Tibial nerve (tissue), 4 donors: ENCODE measurements at places on chromosomes 2 and 18. TPM values are rescaled to one million over a fixed set of nuclear protein-coding genes. Genes with fewer than 3 reads are reported as not detected.

DNA sequence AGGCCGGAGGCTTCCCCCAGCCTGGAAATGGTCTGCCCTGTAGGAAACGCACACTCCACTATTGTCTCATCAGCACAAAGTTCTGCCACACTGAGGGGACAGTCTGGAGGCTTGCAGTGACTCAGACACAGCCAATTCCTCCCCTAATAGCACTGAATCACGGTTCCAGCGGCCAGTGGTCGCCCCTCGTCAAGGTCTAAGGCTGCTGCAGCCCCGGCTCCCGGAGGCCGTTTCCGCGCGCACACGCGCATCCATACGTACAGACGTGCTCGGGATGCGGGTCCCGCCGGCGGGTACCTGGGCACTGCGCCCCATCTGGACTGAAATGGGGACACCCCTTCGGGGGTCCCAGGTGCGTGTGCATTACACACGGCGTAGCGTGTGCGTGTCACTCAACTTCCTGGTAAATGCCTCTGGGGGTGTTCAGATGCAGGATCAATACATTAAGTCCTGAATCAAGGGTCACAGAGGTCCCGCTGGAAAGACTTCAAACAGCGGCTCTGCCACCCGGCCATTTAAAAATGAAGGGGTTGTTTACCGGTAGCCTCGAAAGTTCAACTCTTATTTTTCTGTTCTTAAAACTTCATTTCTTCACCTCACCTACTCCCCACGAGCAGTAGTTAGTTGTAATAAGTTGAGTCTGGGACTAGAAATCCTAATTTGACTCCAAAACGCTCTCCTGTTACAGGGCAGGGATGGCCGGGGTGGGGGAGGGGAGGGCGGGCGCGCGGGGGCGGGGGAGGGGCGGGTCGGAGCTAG lies 572 bp upstream of the ZNF516 start:
- H3K27ac ChIP-seq = peak overlapping the region; percentile 99
- no peak for DNase-seq
- H3K4me3 ChIP-seq = peak overlapping the region; percentile 58
- no peaks in the 10 kb centered on the region for H3K27me3 ChIP-seq
- no peaks in the 10 kb centered on the region for H3K4me1 ChIP-seq

DNA sequence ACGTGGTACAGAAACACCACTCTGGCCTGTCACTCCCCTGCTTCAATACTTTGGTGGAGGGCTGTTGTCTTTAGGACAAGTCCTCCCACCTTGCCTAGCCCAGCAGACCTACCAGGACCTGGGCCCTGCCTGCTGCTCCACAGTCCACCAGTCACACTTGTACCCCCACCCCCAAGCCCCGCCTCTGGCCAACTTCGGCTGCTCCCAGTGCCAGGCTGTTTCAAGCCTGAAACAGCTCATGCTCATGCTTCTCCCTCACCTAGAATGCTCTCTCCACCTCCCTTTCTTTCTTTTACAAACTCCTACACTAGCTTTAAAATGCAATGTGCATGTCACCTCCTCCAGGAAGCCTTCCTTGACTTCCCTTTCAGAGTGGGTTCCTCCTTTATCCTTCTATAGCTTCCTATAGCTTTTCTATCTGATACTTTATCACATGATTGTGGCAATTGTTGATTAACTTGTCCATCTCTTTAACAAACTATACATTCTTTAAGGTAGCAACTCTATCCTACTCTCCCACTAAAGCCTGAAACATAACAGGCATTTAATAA lies 4.8 kb upstream of the OXER1 start:
- H3K4me1 ChIP-seq = no peaks in the 10 kb centered on the region
- H3K36me3 ChIP-seq = no peaks in the 10 kb centered on the region
- no peak overlapping the region for H3K4me3 ChIP-seq
- H3K27ac ChIP-seq = no peak overlapping the region
- no peaks in the 10 kb centered on the region for H3K27me3 ChIP-seq

- H3K27me3 ChIP-seq = no peaks in the 10 kb centered on the region
- no peaks in the 10 kb centered on the region for H3K36me3 ChIP-seq
- H3K27ac ChIP-seq = no peak overlapping the region
- DNase-seq = no peak
Observed at GRCh38 chr18:37783771-37784170, 218.2 kb upstream of the CELF4 start.

DNA sequence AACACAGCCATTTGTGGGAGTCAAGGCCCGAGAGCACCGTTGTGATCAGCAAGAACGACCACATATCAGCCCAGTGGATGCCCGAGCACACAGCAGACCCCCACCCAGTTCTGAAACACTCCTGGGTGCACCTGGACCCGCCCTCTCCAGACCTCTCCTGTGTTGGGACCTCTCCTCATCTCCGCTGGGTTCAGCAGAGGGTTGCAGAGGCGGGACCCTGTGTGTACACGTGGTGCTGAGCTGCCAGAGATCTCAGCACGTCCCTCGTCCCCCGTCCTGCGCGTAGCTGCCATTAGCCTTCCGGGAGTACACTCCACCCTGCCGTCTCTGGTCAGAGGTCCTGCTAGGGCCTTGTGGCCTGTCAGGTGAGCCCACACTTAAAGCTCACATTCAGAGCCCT lies 51.7 kb downstream of the ADI1 start:
- H3K4me3 ChIP-seq = no peak overlapping the region
- peaks cover 6% of the 10 kb centered on the region for H3K4me1 ChIP-seq
- DNase-seq = no peak
- peak overlapping the region; percentile 78 for H3K27ac ChIP-seq
- H3K27me3 ChIP-seq = no peaks in the 10 kb centered on the region
- no peaks in the 10 kb centered on the region for H3K36me3 ChIP-seq

- H3K27me3 ChIP-seq = no peaks in the 10 kb centered on the region
- H3K36me3 ChIP-seq = no peaks in the 10 kb centered on the region
- H3K4me3 ChIP-seq = no peak overlapping the region
- H3K4me1 ChIP-seq = no peaks in the 10 kb centered on the region
- H3K27ac ChIP-seq = no peak overlapping the region
Observed at GRCh38 chr2:238861013-238861730, 13.3 kb downstream of the TWIST2 start.

The SLC4A3 gene
- total RNA-seq = 1.3 TPM

GRCh38 chr2:73979021-73979420 lies 5.7 kb upstream of the TET3 start:
- H3K4me1 ChIP-seq = peaks cover 5% of the 10 kb centered on the region
- H3K27ac ChIP-seq = no peak overlapping the region
- DNase-seq = no peak
- H3K4me3 ChIP-seq = no peak overlapping the region
- H3K36me3 ChIP-seq = no peaks in the 10 kb centered on the region
- H3K27me3 ChIP-seq = no peaks in the 10 kb centered on the region

The IL18RAP gene
- 0.30 TPM for total RNA-seq

- H3K36me3 ChIP-seq = no peaks in the 10 kb centered on the region
- H3K4me3 ChIP-seq = no peak overlapping the region
- H3K27me3 ChIP-seq = no peaks in the 10 kb centered on the region
- no peak for DNase-seq
- H3K4me1 ChIP-seq = no peaks in the 10 kb centered on the region
Observed at GRCh38 chr2:232960862-232961261, 52.2 kb downstream of the NGEF start.

The NT5C1B gene
- total RNA-seq = not detected

The PROM2 gene
- total RNA-seq = 6.9 TPM

DNA sequence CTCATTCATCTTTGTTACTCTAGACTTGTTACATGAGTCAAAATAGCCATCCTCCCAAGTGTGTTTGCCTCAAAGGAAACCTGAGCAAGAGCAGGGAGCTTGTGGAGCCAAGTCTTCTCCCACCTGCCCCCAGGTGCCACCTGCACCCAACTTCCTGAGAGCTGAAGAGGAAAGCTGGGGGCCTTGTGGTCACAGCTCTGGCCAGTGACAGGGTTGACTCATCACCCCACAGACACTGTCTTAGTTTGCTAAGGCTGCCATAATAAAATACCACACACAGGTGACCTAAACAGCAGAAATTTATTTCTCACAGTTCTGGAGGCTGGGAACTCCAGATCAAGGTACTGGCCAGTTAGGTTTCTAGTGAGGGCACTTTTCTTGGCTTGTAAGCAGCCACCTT lies 99.6 kb downstream of the TPGS2 start:
- H3K27ac ChIP-seq = no peak overlapping the region
- peaks cover 22% of the 10 kb centered on the region for H3K36me3 ChIP-seq
- H3K27me3 ChIP-seq = no peaks in the 10 kb centered on the region
- DNase-seq = no peak
- no peak overlapping the region for H3K4me3 ChIP-seq

The DPP10 gene
- total RNA-seq = 2.1 TPM

DNA sequence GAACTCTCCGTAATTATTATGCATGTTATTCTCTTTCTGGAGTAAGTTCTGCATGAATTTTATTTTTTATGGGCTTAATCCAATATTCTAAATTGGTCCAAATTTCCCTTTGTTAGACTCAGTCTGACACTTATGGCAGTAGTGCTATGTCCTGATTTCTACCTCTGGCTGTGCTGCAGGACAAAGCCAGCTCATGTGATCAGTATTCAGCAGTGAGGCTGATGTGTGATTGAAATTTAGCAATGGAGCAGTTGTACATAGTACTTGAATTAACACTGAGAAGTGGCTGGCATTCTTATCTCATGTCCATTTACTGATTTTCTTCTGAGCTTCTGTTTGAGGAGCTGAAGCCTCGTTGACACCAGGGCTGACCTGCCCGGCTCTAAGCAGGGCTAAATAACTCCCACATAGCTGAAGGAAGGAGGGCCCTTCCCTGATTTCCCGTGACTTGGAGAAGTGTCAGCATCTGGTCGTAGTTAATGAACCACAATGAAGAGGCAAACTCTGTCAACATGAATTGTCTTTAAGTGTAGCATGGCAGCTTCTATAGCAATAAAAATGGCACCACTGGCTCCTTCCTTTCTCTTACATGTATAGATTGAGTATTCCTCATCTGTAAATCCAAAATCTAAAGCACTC lies 159.0 kb upstream of the RASGRP3 start:
- no peaks in the 10 kb centered on the region for H3K27me3 ChIP-seq
- H3K4me3 ChIP-seq = no peak overlapping the region
- no peak for DNase-seq
- H3K27ac ChIP-seq = no peak overlapping the region

DNA sequence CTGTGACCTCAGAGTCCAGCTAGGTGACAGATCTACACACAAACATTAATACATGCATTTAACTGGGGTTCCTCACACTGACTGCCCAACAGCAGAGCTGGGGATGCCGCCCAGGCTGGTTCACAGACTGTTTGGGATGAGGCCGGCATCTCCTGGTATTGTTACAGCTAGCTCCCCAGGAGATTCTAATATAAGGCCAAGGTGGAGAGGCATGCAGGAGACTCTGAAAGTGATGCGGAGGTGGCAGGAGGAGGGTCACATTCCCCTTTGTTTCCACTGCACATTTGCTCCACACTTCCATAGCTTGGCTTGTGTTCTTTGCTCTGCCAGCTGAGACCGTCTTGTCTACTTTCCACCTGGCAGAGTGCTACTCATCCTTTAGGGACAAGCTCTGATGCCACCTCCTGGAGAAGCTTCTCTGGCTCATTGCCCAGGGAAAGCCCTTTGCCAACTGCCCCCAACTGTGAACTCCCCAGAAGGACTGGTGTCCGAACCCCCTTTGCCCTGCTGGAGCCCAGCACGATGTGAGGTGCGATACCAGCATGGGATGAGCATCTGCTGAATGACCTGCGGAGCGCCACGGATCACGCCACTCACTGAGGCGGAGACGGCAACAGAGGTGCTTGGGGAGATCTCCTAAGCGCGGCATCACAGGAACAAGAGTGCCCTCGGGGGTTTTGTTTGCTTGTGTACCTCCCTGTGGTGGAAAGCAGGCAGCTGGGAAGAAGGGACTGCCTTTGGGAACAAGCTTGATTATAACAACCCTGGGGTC lies 88.8 kb downstream of the UXS1 start:
- no peaks in the 10 kb centered on the region for H3K27me3 ChIP-seq
- no peak overlapping the region for H3K27ac ChIP-seq
- peaks cover 3% of the 10 kb centered on the region for H3K4me1 ChIP-seq
- H3K4me3 ChIP-seq = no peak overlapping the region

DNA sequence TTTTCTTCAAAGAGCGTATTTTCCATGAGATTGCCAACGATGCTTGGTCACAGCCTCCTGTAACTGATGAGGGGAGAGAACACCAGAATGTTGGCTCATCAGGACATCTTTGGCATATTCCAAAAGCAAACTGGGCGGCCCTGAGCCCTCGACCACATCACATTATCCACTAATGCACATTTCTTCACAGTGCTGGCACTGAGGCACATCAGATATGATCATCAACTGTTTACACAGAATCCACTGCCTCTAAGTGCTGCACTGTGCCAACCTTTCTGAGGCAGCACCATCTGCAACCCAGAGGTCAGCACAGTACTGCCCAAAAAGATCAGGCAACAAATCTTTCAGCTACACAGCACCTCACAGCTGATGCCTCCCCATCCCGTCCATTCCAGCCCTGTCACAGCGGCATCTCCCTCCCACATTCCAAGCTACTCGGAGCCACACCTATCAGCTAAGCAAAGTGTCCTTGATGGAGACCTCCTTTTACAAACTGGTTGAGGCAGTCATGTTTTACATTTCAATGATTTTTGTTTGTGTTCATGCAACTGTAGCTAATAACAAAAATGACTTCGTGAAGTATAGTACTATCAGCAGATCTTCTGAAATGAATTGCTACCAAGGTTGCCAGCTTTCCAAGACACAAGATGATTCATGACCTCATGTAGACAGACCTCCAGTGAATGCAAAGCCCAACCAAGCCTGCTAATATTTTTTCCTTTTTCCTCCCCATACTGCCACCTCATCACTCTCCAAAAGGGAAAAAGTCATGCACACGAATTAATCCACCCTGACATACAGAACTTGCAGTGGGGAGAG lies 32.3 kb downstream of the MYO5B start:
- no peak overlapping the region for H3K4me3 ChIP-seq
- H3K36me3 ChIP-seq = no peaks in the 10 kb centered on the region

- H3K27ac ChIP-seq = peak overlapping the region; percentile 98
- DNase-seq = no peak
- H3K36me3 ChIP-seq = no peaks in the 10 kb centered on the region
- no peaks in the 10 kb centered on the region for H3K27me3 ChIP-seq
- no peak overlapping the region for H3K4me3 ChIP-seq
Observed at GRCh38 chr2:70090706-70091334, 3.5 kb downstream of the PCBP1 start.

GRCh38 chr2:51953931-51954330 lies 922.0 kb upstream of the NRXN1 start:
- H3K4me1 ChIP-seq = no peaks in the 10 kb centered on the region
- no peaks in the 10 kb centered on the region for H3K36me3 ChIP-seq
- H3K27me3 ChIP-seq = no peaks in the 10 kb centered on the region
- H3K4me3 ChIP-seq = no peak overlapping the region
- no peak overlapping the region for H3K27ac ChIP-seq

The PROKR1 gene
- not detected for total RNA-seq

DNA sequence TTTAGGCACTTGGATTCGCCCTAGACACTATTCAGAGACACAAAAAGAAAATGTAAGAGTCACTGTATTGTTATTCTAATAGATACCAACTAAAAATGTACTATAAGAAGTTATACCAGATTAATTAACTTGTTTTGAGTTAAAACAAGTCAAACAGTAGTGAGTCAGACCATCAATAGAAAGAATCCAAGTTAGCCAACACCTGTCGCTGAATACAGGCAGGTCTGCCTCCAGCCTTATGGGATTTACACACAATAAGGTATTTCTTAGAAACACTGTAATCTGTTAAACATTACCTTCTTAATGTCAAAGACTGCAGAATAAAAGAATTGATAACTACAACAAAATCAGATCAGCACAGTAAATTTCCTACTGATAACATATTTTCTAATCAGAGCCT lies 181.4 kb downstream of the DYM start:
- no peak for DNase-seq
- no peak overlapping the region for H3K27ac ChIP-seq

GRCh38 chr18:31710826-31711225 lies 26.4 kb upstream of the B4GALT6 start:
- H3K36me3 ChIP-seq = no peaks in the 10 kb centered on the region
- H3K4me1 ChIP-seq = no peaks in the 10 kb centered on the region
- DNase-seq = no peak
- H3K27me3 ChIP-seq = no peaks in the 10 kb centered on the region
- no peak overlapping the region for H3K27ac ChIP-seq
